Cerebellar cortex (tissue), 1 donor: ENCODE measurements at places on chromosomes 5 and 9.

DNA sequence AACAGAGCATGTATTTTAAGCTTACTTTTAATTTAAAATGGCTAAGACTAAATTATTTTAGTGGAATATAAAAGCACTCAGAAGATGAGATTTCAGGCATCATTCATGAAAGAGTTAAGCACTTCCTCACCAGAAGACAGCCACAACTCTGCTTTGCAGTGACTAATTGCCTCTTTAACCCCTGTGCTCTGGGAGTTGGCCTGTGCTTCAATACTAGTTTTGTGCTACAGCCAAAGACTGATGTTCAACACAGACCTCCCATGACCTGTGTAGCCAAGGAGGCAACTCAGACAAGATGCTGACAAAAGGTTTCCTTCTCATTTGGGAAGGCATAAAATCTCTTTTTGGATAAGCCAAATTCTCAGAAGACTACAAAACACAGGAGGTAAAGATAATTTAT lies 353.5 kb downstream of the FBXL17 start:
- DNase-seq, result peak; percentile 7

GRCh38 chr9:33114746-33115145 lies 38.3 kb upstream of the SMU1 start:
- no peak for DNase-seq

GRCh38 chr5:50440651-50441492 lies at the start of gene EMB:
EMB (minus strand) TSS chr5:50441288; CDS start chr5:50441151, 137 bp downstream.
- DNase-seq, result peak; percentile 14

- no peak for DNase-seq
Measured at GRCh38 chr9:72997387-72997995, 44.6 kb upstream of the ALDH1A1 start.

DNA sequence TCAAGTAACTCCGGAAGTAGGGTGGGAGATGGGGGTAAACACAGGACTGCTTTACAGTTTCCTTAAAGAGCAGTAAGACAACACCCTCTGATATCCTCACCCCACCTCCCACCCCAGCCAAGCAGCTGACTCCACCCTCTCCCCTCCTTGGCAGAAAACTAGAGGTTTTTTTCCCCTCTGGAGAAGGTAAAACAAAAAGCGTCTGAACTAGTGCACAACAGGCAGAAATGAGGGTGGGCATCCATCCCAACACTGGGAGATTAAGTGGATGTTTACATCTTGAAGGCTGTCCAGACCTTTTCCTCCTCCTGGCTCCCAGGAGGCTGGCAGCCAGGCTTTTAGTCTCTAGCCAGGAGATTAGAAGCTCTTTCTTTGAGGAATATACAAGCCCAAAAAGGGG lies 13.9 kb upstream of the CTNNAL1 start:
- DNase-seq, result no peak

DNA sequence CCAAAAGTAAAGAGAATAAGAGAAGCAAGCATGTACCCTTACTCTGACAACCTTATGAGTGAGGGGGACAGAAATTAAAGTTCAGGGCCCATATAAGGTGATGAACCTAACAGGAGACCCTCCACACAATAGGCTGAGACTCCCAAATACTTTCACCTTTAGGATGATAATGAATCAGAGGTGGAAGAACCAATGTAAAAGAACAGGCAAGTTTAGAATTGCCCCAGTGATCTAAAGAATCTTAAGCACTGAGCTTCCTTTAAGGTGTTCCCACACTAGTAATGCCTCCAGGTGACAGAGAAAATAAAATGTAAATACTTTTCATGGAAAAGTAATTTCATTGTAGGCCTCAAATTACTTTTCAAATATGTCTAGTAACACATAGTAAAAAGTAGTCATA lies 8.2 kb upstream of the FAM151B start:
- no peak for DNase-seq

DNA sequence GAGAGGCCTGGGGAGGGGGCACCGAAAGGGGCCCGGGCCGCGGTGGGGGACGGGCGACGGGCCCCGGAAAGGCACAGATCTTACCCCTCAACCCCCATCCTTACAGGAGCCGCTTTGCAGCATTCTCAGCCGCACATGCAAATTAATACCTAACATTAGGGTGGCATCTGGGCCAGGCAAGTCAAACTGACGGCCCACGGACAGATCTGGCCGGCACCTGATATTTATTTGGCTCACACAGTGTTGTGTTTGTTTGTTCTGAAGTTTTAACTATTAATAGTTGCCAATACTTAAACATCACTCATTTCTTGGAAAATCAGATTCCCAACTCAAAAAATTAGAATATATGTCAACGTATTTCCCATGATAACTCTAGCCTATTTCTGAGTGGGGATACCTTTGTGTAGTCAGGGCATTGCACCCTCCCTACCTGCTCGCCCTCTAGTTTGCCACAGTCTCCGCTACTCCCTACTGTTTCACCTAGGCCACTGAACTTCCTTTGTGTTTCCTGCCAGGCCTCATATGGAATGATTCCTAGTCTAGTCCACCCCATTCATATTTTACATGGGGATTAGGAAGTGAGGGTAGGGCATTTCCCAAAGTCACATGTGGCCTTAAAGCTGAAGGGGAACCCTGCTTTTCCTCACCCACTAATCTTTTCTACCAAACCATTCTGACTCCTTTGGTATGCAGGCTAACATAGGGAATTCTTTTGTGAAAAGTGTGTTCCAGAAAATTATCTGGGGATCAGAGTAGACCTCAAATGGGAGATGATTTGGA lies 71.9 kb upstream of the LARP1 start:
- DNase-seq, result no peak

GRCh38 chr5:155088811-155089210 lies 75.3 kb downstream of the KIF4B start:
- DNase-seq, result no peak

DNA sequence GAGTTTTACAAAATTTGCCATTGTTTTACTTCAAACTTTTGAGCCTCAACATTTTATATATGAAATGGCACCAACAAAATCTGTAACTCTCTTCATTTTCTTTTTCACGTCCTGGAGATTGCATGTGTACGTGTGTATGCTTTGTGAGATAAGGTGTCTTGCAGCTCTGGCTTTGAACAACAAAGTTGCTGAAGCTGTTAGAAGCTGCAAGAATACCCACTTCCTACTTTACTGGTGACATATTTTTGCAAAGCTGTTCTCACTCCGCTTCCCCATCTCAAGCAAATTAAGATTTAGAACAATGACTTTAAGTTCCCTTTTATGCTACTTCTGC lies 41.8 kb downstream of the FYB1 start:
- no peak for DNase-seq

- DNase-seq, result no peak
Measured at GRCh38 chr9:76022317-76022716, 131.8 kb downstream of the PCSK5 start.

DNA sequence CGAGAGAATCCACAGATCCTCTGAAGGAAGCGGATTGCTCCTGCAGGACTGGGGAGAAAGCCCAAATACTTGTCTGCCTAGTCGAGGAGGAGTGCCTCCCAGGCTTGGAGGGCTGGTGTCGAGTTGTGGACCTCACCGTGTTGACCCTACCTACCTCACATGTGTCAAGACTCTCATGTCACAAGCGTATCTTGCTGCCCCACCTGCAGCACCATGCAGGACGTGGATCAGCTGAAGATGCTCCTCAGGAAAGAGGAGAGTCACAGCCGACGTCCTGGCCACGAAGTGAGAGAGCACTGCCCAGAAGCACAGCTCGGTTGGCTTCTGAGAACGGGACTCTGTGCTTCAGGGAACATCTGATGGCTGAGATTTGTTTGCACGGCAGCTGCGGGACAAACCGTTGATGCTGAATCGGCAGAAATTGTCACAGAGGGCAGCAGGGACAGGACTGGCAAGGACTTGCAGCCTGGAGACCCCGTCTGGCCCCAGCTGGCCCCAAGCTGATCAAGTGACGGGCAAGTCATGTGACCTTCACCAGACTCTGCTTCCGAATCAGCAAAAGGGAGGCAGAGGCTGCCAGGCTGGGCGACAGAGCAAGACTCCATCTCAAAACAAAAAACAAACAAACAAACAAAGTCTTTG lies 119.1 kb upstream of the ITGA1 start:
- DNase-seq, result no peak

DNA sequence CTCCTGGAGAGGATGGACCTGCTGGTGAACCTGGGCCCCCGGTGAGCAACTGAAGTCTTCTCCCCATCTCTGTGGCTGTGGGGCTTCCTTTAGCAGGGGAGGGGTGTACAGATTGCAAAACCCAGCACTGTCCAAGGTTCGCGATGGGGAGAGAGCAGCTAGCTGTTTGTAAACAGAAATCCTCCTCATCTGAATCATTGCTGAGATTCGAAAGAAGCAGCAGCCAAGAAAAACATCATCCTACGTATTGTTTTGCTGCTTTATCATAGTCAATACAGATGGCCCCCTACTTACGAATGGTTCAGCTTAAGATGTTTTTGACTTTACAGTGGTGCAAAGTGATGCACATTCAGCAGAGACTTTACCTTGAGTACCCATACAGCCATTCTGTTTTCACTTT lies 80.0 kb upstream of the TGFBR1 start:
- no peak for DNase-seq

- DNase-seq, result peak; percentile 17
Measured at GRCh38 chr5:177601577-177602457, 1.9 kb downstream of the B4GALT7 start.

DNA sequence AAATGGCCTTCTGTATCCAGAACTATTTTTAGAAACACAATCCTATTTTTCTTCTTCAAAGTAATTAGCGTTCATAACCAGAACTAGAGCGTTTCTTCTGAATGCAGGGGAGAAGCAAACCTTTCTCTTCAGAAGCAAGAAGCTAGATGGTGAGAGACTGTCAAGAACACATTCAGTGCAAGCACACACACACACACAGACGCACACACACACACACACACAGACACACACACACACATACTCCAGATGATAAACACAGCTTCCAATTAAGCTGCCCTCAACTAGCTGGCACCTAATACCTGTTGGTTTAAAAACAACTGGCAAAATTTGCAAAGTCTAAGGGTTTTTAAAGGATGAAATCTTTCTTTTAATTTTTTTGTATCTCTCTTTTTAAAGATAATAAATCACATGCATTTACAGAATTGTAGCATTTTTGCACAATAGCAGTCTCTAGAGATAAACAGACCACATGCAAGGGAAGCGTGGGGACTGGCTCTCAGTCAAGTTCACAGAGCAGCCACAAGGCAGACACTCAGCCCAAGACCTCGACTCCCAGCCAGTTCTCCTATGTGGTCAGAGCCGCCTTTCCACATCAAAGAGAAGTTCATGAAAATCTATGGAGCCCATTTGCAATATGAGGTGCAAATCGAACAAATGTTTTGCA lies 138.5 kb downstream of the TTLL11 start:
- DNase-seq, result peak; percentile 47

- DNase-seq, result peak; percentile 66
Measured at GRCh38 chr5:112186401-112186990, 232.6 kb downstream of the EPB41L4A start.
